ENCODE measurements at places on chromosomes 11 and 22.

DNA sequence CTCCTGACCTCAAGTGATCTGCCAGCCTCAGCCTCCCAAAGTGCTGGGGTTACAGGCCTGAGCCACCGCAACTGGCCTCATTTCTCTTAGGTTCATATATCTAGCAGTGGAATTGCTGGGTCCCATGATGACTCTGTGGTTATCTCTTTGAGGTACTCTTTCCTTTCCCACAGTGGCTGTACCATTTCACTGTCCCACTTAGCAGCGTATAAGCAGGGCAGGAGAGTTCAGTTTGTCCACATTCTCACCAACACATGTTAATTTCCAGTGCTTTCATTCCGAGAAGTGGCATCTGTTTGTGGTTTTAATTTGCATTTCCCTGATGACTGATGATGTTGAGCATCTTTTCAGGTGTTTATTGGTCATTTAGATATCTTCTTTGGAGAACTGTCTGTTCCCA lies 16.4 kb downstream of the PRR5 start:
- no peak for DNase-seq

GRCh38 chr11:128905345-128906184 lies 14.4 kb downstream of the KCNJ5 start:
- no peak for DNase-seq

DNA sequence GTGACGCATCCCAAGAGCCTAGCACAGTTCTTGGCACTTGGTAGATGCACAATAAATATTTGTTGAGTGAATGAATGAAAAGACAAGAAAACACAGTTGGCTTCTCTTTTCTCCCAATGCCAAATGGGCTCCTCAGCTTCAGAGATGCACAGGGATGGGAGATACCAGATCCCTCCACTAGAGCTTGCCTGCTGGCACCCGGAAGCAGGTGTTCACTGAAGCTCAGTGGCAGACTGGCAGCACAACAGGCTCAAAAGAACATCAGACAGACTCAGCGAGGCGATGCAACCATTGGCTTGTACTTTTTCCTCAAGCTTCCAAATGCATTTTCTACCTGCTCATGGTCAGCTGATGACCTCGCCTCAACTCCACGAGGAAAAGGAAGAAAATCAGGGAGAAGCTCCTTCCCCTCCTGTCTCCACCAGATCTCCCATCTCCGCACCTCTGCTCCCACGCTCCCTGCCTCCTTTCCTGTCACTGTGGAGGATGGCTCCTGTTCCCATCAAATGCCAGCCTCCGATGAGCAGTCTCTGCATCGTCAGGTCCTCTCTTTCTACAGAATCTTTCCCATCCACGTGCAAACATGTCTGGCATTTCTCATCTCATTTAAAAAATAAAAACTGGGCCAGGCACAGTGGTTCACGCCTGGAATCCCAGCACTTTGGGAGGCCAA lies 5.8 kb downstream of the RAPSN start:
- no peak for DNase-seq

DNA sequence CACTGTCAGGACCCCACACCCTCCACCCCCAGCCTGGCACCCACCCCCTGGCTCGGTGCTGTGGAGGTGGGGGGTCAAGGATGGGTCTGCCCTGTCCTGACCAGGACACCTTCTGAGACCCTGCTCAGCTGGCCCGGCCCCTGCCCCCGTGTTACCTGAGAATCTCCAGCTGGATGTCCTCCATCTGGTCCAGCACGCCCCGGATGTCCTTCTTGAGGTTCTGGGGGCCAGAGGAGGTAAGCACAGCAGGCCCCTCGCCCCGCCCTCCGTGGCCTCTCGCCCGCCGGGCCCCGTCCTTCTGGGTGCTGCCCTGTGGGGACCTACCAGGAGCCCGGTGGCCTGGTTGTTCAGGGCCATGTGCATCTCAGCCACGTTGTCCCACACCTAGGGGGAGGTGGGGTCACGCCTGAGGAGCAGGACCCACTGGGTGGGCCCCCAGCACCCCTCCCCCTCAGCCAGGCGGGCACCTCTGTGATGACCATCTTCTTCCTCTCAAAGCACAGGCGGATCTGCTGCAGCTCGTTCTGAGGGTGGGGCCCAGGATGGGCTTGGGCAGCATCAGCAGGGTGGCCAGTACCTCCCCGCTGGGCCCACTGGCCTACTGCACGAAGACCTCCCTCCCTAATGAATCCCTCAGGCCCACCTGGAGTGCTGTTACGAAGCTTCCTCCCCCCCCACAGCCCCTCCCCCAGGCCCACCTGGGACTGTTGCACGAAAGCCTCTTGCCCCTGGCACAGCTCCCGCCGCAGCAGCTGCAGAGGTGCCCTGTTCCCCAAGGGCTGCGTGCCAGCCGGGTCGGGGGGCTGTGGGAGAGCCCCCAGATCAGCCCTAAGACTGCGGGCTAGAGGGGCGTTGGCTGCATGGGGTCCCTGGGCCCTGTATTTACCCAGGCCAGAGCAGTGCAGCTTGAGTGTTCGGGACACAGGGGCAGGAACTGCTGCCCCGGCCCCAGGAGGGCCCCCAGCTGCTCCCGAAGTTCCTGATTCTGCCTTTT lies 1.3 kb downstream of the CCDC188 start:
- DNase-seq: no peak

DNA sequence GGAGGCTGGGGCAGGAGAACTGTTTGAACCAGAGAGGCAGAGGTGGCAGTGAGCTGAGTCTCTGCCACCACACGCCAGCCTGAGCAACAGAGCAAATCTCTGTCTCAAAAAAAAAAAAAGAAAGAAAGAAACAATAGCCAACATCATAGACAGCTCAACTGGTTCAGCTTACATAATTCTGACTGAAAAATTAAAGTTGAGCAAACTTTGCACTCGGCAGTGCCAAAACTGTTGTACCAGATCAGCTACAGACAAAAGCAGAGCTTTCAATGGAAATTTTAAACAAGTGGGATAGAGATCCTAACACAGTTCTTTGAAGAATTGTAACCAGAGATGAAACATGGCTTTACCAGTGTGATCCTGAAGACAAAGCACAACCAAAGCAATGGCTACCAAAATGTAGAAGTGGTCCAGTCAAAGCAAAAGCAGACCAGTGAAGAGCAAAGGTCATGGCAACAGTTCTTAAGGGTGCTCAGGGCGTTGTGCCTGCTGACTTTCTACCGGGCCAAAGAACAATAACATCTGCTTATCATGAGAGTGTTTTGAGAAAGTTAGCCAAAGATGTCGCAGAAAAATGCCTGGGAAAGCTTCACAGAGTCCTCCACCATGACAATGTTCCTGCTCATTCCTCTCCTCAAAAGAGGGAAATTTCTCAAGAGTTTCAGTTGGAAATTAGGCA lies 59.3 kb downstream of the TTC28 start:
- no peak for DNase-seq

GRCh38 chr11:26072614-26073153 lies 259.2 kb upstream of the ANO3 start:
- no peak for DNase-seq

- DNase-seq: no peak
Observed at GRCh38 chr11:27514558-27514957, 8.0 kb upstream of the LIN7C start.

DNA sequence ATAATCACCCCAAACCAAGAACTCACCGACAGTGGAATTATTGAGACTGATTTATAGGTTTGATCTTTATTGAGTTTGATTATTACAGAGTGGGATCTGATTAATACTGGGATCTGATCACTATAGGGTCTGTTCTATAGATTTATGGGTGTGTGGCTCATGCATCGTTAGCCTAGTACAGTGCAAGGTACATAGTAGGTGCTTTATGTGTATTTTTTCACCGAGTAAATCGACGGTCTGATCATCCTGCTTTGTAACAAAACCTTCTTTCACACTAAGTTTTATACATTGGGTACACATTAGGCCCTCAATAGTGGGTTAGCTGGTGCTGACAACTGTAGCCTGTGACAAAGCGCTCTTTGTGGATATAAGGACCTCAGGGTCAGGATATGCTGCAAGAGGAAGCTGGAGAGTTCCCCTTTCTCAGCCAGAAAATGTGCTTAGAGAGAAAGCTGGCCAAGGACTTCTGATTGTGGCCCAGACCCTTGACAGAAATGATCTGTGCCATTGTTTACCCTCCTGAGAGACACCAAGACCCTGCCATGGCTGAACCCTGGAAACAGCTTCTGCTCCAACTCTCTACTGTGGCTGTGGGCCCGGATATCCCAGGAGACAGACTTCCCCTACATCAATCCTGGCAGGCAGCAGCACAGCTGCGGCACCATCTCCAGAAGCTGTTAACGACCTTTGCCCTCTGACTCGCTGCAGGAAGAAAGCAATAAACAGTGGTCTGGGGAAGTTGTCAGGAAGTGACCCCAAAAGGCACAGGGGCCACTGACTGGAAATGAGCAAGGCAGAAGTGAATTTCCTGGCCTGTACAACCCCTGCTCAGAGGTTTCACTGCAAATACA lies 16.1 kb upstream of the TPP1 start:
- no peak for DNase-seq

GRCh38 chr11:129911298-129911697 lies 15.9 kb upstream of the NFRKB start:
- no peak for DNase-seq

GRCh38 chr11:68690671-68691401 lies 6.5 kb downstream of the GAL start:
- no peak for DNase-seq

GRCh38 chr22:49090853-49091135 lies 736.9 kb downstream of the BRD1 start:
- no peak for DNase-seq

DNA sequence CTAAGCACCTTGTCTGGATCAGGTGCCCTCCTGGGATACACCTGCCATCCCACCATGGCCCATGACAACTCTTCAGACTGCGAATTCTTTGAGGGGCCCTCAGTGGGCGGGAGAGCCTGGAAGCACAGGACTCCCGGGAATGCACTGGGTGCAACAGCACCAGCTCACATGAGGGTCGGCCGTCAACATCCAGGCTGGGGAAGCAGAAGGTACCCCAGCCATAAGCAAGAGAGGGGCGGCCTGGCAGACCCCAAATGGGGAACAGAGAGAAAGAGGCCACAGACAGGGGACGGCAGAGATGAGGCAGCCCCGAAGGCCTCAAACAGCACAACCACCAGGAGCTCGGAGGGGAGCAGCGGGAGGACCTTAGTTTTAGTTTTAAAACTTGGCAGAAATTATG lies 94.4 kb downstream of the PHF21B start:
- DNase-seq: no peak

GRCh38 chr11:97962758-97963157 lies 1058.0 kb upstream of the CNTN5 start:
- no peak for DNase-seq

GRCh38 chr22:25636323-25636722 lies 71.8 kb downstream of the GRK3 start:
- no peak for DNase-seq

DNA sequence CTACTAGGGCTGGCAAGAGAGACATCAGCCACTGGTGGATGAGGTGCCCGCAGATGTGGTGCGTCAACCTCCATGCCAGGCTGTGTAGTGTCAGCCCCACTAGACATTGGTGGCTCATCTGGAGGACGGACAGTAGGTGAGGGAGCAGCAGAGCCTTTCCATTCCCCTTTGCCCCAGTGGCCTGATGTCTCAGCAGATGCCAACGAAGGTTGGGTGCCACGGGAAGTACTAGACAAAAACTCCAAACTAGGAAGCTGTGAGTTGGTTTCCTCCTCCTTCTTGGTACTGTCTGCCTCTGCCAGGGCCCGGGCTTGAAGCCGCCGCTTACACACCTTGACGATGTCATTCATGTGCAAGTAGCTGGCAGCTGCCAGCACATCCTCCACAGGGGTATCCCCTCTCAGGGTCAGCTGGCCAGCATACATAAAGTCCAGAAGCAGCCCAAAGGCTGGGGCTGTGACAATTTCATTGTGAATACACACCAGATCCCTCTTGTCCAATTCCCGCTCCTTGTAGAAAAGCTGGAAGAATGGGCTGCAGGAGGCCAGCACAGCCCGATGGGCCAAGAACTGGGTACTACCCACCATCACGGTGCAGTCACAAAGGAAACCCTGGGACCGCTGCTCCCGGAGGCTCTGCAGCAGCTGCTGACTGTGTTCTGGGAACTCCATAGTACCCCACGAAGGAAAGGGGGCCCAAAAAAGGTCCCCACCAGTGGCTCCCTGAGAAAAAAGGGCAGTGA lies 795 bp downstream of the ZBTB3 start:
- DNase-seq: no peak

GRCh38 chr11:117076941-117077691 lies 21.1 kb downstream of the SIK3 start:
- DNase-seq: no peak

- DNase-seq: no peak
Observed at GRCh38 chr11:25710975-25711374, 621.0 kb upstream of the ANO3 start.

GRCh38 chr22:25627271-25627852 lies 62.9 kb downstream of the GRK3 start:
- no peak for DNase-seq

DNA sequence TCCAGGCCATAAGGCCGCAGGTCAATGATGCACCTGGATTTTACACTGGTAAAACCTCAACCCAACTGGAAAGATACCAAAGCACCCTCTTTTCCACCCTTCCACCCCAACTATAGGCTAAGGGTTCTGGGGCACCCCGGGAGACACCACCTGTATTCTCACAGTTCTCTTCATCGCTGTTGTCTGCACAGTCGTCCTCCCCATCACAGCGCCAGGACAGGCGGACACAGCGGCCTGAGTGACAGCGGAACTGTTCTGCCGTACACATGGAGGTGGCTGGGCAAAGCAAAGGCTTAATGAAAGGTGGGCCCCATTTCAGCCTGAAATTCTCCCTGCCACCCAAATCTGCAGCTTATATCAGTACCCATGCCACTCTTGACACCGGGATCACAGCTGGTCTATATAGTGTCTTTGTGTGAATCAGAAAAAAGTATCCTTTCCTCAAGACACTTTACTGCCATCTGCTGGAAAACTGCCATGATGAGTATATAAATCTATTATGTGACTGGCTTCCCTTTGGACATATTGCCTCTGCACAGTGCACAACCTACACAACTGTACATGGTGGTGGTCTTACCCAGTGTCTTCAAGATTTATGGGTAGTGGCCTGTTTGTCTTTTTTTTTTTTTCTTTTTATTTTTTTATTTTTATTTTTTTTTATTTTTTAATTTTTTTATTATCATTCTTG lies 21.5 kb downstream of the LRP4 start:
- no peak for DNase-seq

DNA sequence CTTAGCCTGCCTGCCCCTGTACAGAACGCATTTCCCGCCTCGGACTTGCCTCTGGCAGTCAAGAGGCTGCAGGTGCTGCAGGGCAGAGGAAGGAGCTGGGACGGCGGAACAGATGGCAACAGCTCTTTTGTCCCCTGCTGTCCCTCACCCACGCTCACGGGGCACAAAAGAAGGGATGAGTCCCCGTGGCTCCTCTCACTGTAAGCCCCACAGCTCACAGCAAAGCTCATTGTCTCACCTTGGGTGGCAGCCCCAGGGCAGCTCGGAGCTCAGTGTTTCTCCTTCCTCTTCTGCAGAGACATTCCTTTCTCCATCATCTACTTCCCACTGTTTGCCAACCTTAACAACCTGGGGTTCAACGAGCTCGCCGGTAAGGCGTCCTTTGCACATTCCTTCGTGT lies 24.3 kb downstream of the SLC25A18 start:
- DNase-seq: no peak

- no peak for DNase-seq
Observed at GRCh38 chr11:127205688-127206217, 205.2 kb upstream of the KIRREL3 start.

GRCh38 chr11:132206993-132207392 lies 836.6 kb downstream of the NTM start:
- DNase-seq: no peak

- DNase-seq: no peak
Observed at GRCh38 chr11:121105063-121105480, 4.0 kb downstream of the TECTA start.

- no peak for DNase-seq
Observed at GRCh38 chr11:48167380-48167779, 49.2 kb upstream of the OR4B1 start.

GRCh38 chr11:71300187-71300586 lies 47.8 kb upstream of the SHANK2 start:
- peak; percentile 17 for DNase-seq

Data from smooth muscle cell of the brain vasculature (primary cell).